Small intestine (tissue), 16 donors: ENCODE measurements at places on chromosomes 1 and 21.

GRCh38 chr1:42017259-42017658 lies 98.5 kb upstream of the HIVEP3 start:
- no peak for DNase-seq

DNA sequence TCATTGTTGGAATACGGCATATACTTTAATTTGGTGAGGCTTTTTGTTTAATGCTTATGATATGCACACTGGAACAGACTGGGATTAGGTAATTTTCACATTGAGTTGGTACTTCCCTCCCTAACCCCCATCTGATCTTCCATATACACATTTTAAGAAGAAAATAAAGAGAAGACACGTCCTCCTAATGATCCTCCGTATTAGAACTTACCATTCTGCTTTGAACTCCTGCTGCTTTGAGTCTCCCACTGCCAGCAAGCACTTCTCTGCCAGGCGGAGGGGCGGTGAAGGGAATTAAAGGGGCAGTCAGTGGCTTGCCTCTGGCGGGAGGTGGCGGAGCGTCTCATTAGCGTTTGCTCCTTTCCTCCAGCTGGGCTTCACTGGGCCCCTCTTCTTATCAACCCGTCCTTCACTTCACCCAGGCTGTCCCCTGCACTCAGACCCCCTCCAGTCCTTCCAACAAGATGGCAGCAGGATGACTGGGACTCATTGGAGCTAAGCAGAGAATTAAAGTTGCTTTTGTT lies 433.4 kb downstream of the KIF26B start:
- no peak for DNase-seq

DNA sequence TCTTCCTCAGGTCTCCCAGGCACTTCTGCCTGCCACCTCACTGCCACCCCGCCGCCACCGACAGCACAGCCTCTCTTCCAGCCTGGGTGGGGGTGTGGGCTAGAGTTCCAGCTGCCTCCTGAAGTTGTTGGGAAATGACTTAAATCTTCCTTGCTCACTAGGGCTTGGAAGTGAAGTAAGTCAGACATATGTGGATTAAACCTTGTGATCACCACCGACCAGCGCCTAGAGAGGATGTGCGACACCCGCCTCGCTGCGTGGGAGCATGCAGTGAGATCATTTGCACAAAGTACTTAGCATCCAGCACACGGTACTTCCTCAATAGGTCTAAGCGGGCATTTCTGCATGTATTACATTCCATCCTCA lies 71.4 kb upstream of the FAM20B start:
- DNase-seq = no peak

- no peak for DNase-seq
Measured at GRCh38 chr1:65066419-65066765, 81.6 kb upstream of the AK4 start.

GRCh38 chr1:236514703-236515442 lies 8.9 kb upstream of the LGALS8 start:
- no peak for DNase-seq
